ENCODE measurements at places on chromosomes 5 and 9.

- no peak for DNase-seq
These were observed 300.7 kb upstream of the IRX4 start for GRCh38 chr5:2183154-2184025.

DNA sequence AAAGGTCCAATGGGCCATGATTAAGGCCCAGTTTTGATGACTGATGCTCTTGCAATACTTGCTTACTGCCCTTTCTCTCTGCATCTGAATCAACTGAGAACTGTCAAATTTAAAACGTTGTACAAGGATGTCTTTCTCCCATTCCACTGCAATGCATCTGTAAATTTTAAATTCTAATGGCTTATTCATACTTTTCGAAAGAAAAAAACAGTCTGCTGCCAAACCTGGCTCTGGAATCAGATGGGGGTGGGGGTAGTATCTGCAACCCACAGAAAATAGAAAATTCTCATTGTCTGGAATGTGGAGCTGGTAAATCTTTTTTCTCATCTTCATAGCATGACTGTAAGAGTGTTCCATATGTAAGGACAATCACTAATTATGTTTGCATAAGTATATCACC, 371.8 kb upstream of the RFX3 start:
- DNase-seq = no peak

- no peak for DNase-seq
These were observed 338.6 kb downstream of the TMEM38B start for GRCh38 chr9:106032978-106033377.

DNA sequence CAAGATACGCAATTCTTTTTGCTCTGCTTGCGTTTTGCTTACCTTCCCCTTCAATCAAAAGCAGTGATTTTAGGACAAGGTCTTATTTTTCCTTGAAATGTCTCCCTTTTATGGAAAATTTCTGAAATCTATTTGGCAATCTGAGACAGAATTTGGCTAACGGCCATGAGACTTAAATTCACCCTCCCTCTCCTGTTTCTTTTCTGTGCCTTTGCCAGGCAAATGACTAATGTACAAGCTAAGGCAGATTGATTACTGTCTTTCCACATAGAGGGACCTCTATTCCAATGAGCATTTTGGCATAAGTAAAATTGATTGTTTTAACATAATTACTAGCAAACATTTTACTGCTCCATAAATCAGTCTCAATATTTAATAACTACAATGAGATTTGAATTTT, 31.7 kb downstream of the FAM81B start:
- peak; percentile 49 for DNase-seq

GRCh38 chr9:98989036-98990000, 45.6 kb downstream of the COL15A1 start:
- DNase-seq = peak; percentile 100

- no peak for DNase-seq
These were observed 412.3 kb downstream of the MAT2B start for GRCh38 chr5:163917747-163918146.

GRCh38 chr9:130763331-130764171, 70.0 kb downstream of the EXOSC2 start:
- DNase-seq = no peak

GRCh38 chr9:128750926-128751595, 20.7 kb downstream of the ZER1 start:
- no peak for DNase-seq

- peak; percentile 83 for DNase-seq
These were observed 126.5 kb upstream of the ABCA1 start for GRCh38 chr9:105054491-105054890.

- no peak for DNase-seq
These were observed 48.6 kb downstream of the AMBP start for GRCh38 chr9:114029311-114030170.

DNA sequence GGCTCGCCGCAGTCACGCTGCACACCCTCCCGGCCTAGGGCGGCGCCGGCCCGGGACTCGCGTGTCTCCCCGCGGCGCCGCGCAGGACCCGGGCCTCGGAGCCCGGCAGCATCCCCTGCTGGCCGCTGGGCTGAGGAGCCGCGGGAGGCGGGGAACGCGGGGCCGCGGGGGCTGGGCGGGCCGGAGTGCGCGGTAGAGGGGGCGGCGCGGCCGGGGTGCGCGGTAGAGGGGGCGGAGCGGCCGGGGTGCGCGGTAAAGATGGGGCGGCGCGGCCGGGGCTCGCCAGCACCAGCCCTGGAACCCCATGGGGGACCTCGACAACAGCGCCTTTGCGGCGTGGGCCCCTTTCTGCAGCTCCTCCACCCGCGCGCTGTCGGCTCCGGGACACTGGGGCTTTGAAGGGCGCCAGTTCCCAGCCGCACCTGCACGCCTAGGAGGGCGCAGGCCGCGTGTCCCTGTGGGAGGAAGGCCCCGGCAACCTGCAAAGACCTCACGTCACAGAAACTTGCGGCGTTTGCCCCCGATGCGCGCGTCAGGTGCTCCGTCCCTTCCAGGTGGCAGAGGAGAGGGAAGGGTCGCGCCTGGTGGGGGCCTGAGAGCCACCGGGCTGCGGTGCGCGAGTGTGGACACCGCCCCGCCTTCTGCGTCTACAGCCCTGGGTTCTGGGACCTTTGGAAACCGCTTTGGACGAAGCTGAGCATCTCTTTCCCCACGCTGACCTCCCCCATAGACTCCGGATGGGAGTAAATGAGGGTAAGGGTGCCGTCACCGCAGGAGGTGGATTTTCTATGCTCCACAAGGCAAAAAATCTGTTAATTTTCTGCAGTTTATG, 49.6 kb downstream of the NSUN2 start:
- peak; percentile 14 for DNase-seq

- DNase-seq = peak; percentile 28
These were observed 65.5 kb upstream of the SYNPO start for GRCh38 chr5:150574818-150575547.

DNA sequence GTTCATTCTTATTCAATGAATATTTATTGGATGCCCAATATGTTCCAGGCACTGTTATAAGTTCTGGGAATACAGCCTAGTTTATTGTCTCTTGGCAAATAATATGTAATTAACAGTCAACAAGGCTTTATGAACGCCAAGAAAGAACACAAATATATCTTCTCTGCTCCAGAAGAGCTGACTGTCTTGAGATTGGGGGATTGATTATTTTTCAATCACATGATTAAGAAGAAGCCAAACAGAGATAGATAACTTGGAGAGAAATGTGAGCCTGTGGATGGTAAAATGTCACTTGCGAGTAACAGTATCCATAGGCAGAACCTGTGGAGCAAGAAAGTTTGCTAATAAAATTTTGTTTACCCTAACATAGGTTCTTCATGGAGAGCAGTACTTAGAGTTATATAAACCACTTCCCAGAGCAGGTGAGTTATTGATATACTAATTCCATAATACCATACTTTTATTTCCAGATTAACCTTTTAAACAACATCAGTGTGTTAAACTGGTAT, 49.4 kb downstream of the HSD17B4 start:
- DNase-seq = no peak

- no peak for DNase-seq
These were observed 511 bp upstream of the WDR41 start for GRCh38 chr5:77492653-77493000.

- no peak for DNase-seq
These were observed 663.2 kb downstream of the TLR4 start for GRCh38 chr9:118367383-118367782.

DNA sequence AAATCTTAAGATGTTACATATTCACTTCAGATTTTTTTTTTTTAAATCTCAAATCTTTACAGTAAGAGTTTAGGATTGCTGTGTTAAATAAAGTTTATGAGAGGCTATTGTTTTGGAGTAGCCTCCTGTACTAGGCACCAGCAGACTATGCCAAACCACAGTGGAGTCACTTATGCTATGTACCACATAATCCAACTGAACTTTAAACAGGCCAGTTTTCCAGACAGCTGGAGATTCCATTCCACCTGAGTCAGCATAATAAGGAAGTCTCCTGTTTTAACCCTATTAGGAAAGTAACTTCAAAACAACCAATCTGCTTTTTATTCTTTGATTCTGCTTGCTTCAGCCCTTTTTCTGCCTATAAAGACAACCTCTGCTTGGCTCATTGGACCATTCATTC, 205.2 kb downstream of the CSNK1G3 start:
- DNase-seq = peak; percentile 48

- DNase-seq = peak; percentile 91
These were observed 77.9 kb downstream of the AK8 start for GRCh38 chr9:132800038-132800648.

DNA sequence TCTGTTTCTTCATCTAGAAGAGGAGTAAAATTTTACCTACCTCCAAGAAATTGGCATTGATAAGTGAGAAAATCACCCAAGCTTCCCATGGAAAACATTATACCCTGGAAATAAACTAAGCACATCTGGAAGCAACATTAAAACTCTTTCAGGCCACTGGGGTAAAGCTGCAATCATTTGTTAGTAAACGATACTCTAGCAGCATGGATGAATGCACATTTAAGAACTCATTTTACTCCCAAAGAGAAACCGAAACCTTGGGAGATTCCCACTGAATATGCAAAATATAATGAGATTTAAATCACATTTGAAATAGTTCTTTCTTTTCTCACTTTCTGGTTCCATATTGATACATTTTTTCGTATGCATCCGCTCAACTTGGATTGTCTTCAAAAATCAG, 467.5 kb downstream of the EFNA5 start:
- no peak for DNase-seq

DNA sequence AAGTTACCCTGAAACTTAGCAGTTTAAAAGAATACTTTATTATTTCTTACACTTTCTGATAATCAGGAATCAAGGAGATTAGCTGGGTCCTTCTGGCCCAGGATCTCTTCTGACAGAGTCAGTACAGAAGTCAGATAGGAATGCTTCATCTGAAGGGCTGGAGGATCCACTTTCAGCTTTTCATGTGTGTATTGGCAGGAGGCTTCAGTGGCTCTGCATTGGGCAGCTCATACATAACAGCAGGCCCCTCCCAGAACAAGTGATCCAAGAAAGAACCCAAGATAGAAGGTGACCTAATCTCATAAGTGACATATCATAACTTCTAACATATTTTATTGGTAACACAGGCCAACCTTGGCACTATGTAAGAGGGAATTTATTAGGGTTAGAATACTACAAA, 258.4 kb downstream of the HCN1 start:
- DNase-seq = no peak

DNA sequence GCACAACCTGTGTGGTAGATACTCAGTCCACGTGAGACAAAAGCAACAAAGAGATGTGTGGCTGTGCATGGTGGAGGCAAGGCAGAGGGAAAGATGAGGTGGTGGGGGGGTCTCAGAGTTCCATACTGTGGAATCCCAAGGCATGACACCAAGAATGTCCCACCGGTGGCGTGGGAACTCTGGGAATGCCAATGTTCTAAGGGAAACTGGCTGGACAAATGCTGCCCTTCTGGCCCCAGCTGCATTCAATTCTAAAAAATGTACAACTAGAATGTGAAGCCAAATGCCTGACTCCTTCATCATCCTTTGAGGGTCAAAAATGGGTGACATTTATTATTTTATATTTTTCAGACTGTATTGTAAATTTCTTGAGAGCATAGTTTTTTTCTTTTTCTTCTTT, 58.2 kb upstream of the EQTN start:
- DNase-seq = no peak

DNA sequence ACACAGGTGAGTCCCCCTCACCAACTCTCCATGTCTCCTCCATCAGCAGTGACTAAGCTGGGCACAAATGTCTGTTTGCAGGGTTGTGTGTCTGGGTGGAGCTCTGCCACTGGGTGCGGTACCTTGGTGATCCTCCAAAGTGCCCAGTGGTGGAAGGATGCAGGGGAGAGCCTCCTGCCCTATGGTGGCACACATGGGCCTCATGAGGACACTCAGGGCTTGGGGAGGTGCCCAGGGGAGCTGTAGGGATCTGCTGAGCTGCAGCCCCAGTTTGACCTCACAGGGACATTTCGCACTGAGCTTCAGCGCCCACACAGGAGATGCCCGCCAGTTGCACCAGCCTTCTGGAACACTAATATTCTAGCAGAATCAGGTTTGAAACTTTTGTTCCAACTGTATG, 29.5 kb downstream of the S1PR3 start:
- DNase-seq = no peak

- DNase-seq = peak; percentile 90
These were observed 146.2 kb upstream of the RASA1 start for GRCh38 chr5:87121304-87122150.

- no peak for DNase-seq
These were observed 50.6 kb downstream of the DMRT1 start for GRCh38 chr9:892123-892522.

GRCh38 chr5:117748336-117748735, 1173.7 kb upstream of the SEMA6A start:
- no peak for DNase-seq

DNA sequence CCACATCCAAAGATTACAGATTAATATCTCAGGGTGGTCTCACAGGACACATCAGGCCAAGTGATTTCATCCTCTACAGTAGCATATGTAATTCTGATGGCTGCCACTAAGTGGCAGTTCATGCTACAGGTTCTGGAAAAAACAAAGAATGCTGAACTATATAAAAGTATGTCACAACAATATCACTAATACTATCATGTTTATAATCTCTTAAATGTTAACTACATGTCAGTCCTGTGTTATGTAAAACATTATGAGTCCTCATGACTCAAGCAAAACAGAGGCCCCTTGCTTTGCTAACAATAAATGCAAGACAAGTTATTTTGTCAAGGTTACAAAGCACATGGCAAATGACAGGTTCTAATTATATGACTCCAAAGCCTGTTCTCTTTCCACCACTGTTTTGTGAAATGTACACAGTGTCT, 233.2 kb downstream of the FBXL17 start:
- peak; percentile 6 for DNase-seq

- no peak for DNase-seq
These were observed 23.1 kb upstream of the SHB start for GRCh38 chr9:38092200-38092524.

DNA sequence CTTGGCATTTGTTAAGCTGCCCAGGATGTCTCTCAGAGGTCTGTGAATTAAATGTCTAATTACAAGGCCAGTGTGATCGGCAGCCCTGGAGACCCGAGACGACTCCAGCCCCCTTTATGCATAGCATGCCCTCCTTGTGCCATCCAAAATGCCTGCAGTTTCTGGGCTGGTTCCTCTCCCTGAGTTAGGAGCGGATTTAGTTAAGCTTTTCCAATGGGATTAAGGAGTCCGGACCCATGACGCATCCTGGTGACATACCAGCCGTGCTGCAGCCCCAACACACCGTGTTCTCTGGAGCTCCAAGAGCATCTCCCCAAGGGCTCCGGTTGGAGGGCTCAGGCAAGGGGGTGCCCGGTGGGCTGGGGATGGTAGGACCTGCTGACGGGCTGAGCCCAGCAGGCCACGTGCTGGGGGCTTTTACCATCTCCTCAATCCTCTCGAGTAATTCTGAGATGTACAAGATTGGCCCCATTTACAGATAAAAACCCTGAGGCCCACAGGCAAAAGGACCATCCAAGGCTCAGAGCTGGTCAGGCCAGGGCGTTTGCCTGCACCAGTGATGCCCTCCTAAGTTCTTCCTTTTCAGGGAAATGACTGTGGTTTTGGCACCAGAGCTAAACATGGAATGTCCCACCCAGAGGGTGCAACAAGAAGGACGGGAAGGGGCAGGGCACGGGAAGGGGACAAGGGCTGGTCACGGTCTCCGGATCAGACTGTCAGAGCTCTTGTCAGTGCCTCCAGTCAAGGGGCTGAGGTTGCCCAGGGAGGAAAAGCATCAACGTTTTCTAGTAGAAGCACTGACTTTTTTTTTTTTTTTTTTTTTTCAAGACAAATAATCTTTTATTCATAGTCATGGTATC, 82.6 kb upstream of the PHYKPL start:
- no peak for DNase-seq

All from foreskin fibroblast (primary cell).